ENCODE measurements at places on chromosomes 7 and 10.

DNA sequence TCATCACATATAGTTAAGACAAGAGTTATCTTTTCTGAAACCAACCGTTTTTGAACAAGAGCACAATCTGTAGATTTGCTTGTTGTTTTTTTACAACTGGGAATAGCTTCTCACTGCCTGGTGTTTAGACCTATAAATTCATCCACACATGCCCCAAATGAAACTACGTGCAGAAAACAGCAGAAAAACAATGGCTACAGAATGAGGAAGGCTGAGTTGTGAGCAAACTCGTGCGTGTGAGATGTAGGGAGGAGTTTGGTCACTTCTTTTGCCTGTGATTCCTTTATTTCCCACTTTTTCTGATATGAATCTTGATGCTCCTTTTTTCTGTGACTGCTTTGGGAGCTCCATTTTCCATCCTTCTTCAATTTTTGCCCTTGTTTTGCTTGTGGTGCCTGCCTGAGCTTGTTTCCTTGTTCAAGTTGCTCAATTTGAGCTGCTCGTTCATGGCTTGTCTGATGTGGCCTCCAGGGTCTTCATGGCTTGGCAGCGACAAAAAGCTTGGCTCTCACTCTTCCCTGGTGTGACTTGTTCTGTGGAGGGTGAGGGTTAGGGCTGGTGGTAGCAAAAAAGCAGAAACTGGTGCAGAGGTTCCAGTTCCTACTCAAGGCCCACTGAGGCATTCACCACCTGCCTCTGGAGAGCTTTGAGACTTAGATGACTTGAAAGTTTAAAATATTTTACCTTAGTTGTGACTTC lies 76.9 kb downstream of the ZNF365 start:
- no peak for DNase-seq

DNA sequence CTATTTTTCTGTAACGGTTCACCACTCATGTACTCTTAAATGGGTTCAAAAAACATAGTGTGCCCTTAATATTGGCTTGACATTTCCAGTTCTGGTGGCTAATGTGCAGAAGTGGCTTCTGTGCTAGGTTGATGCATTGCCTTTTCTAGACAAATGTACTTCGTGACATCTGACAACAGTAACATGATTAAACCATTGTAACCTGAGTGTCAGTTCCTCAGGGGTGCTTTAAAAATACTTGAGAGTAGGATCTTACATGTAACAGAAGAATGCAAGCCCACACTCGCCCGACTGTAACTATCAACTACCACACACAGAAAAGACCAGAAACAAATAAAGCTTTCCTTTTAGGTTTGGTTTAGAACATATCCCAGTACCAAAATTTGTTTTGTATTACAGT lies 393.4 kb upstream of the NFE2L3 start:
- DNase-seq: no peak

DNA sequence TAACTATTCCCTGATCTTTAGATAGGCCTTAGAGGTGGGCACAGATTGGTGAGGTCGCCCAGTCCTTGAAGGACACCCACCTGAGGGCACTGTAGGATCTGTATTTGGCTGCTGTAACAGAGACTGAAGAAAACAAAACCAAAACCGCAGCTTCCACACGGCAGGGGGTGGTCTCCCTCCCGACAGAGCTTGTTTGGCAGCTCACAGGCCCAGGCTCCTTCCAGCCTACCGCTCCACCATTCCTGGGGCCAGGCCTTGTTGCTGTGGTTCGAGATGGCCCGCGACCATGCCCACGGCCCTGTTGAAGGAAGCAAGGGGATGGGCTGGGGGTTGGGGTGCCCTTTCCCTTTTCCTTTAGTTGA lies 30.4 kb downstream of the ZNF783 start:
- no peak for DNase-seq

- DNase-seq: no peak
Observed at GRCh38 chr10:88361494-88361893, 221.6 kb downstream of the RNLS start.

- DNase-seq: no peak
Observed at GRCh38 chr7:89845952-89846351, 308.3 kb upstream of the STEAP1 start.

- DNase-seq: no peak
Observed at GRCh38 chr10:47300429-47300931, 483 bp downstream of the GDF10 start.

- no peak for DNase-seq
Observed at GRCh38 chr10:69477968-69478597, 26.8 kb downstream of the TSPAN15 start.

- DNase-seq: no peak
Observed at GRCh38 chr7:102230593-102230992, 56.1 kb upstream of the SH2B2 start.

GRCh38 chr7:12706900-12707536 lies 19.6 kb downstream of the ARL4A start:
- DNase-seq: no peak

- DNase-seq: no peak
Observed at GRCh38 chr10:3853016-3853415, 68.0 kb upstream of the KLF6 start.

DNA sequence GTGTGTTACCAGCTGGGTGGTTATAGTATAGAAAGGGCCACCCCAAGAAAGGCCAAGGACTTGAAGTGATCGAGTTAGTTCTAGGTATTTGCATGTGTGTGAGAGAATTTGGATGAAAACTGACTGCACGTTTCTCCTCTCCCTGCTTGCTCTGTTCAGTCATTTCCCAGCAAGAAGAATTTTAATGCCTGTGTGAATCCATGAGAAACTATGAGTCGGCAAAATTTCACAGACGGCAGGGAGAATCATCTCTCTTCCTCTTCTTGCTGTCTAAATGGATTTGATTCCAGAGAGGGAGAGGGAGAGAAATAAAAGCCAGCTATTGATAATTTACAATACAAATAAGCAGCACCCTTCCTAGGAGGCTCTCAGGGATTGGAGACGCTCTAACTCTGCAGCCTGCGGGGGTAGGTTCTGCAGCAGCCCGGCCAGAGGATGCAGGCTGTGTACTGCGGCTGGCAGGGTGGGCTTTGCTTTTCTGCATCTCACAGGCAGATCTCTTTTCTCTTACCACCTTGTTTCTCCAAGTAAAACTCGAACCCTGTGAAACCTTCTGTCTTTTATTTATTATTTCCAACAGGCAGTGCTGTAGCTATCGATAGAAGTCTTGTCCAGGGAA lies 183.6 kb downstream of the TCF7L2 start:
- DNase-seq: no peak

GRCh38 chr10:91708174-91708861 lies 75.4 kb upstream of the PPP1R3C start:
- DNase-seq: no peak

DNA sequence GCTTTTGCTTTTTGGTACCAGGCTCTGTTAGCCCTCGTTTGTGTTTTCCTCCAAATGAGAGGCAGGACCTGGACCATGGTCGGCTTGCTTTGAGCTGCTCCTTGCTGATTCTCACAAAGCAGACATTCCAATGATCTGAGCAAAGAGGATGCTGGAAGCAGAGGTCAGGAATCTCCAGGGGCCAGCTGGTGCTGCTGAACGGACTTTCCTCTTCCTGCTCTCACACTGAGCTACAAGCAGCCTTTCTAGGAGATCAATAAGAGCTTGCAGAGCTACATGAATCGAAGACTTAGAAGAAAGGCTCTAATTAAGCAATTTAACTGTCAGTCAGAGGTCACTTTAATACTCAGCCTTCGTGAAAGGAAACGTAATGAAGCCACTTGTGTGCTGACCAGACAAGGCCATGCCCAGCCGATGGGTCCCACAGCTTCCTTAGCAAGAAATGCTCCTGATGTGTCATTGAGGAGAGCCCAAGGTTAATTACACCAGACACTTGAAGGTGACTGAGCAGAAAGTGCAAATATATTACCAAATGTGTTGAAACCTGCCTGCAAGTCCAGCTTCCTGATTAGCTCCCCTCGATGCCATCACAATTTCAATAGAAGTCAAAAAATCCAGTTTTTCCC lies 151.3 kb upstream of the RSU1 start:
- no peak for DNase-seq

GRCh38 chr7:110148054-110148453 lies 942.9 kb upstream of the LRRN3 start:
- DNase-seq: no peak

- DNase-seq: no peak
Observed at GRCh38 chr7:14071045-14071444, 81.6 kb upstream of the ETV1 start.

DNA sequence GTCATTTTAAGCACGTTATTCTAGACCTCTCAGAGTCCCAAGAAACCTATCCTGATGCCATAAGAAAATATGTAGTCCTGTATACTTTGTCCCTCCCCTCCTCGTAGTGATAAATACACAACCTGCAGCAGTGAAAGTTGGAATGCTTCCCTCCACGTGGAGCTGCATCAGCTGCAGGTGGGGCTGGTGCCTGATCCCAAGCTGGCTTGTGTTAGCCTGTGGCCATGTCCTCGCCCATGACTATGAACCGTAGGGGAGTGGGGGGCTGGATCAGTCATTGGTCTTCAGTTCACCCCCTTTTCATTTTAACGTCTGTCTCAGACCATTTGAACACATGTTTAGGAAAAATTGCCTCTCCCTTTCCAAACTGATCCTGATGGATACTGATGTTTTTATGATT lies 171.4 kb upstream of the HABP2 start:
- no peak for DNase-seq

- DNase-seq: no peak
Observed at GRCh38 chr10:63633677-63634487, 112.7 kb downstream of the REEP3 start.

- DNase-seq: no peak
Observed at GRCh38 chr7:115844857-115845256, 185.7 kb downstream of the TFEC start.

- DNase-seq: no peak
Observed at GRCh38 chr10:63421591-63421990, 44.2 kb downstream of the JMJD1C start.
